Right ventricle myocardium inferior (tissue), 1 donor: ENCODE measurements at places on chromosomes 1 and 21.

- no peak for DNase-seq
Observed at GRCh38 chr1:229028544-229028943, 242.4 kb upstream of the RAB4A start.

GRCh38 chr1:228735871-228736586 lies 750 bp downstream of the RHOU start:
- peak; percentile 78 for DNase-seq

GRCh38 chr1:34975771-34976170 lies 9.4 kb downstream of the TMEM35B start:
- no peak for DNase-seq

- no peak for DNase-seq
Observed at GRCh38 chr1:39957299-39958015, 2.5 kb downstream of the MFSD2A start.

DNA sequence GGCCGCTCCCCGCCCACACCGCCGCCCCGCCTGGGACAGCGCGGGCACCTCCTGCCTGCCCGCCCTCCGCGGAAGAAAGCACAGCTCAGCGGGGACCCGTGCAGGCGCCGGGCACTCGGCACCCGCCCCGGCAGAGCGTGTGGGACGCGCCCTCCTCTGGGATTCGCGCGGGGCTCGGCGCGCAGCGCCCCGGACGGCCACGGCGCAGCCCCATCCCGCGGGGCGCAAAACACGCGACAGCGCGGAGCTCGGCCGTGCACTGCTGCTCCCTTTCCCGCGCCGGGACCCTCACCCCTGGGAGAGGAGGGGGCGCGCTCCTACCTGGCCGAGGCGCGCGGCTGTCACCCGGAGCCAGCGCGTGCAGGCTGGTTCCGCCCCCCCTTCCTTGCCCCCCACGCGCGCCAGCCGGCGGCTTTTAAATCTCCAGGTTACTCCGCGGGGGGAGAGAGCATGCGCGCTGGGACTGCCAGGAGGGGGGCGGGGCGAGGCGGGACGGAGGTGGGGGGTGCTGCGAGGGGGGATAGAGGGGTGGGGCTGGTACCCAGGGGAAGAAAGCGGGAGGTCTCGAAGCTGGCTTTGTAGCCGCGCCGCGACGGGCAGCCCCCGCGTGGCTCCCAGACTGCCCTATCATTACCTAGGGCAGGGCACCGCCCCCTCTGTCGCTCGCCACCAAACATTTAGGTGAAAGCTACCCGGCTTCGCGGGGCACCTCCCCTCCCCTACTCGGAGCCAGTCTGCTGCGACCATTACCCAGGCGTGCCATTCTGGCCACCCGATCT lies at the start of gene SLC45A3:
Gene SLC45A3, minus strand, starts transcription at position 437 of the 779 bp plus-strand sequence. CDS start 15,853 bp downstream, outside the sequence.
- no peak for DNase-seq

- no peak for DNase-seq
Observed at GRCh38 chr1:229411434-229412055, 22.3 kb downstream of the ACTA1 start.

- no peak for DNase-seq
Observed at GRCh38 chr1:30173560-30173959, 549.8 kb downstream of the MATN1 start.
